Karpas-422 (cell line): ENCODE measurements at places on chromosomes 6 and 20. TPM values are rescaled to one million over a fixed set of nuclear protein-coding genes. Genes with fewer than 3 reads are reported as not detected.

Gene TREML2
- total RNA-seq, result 0.07 TPM in 1 of 2 replicates, not detected in the other

GRCh38 chr20:19328676-19329075 is 116.2 kb downstream of the SLC24A3 start:
- DNase-seq, result no peak

GRCh38 chr6:43082806-43083655 is 6.9 kb downstream of the PTK7 start:
- no peak for DNase-seq

DNA sequence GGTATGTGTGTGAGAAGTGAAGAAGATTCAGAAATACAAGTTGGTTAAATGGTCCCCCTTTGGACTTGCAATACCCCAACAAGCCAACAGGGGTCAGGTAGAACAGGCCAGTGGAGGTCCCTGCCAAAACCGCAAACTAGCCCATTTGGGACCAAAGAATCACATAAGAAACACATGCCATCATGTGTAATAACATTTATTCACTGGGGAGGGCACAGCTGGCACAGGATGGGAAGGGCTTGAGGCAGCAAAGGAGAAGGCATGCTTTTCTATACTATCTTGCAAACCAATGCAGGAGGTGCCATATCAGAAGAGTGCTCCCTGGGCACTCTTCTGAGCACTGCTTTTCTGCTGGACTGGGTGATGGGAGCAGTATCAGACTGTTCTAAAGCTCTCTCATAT is 116.1 kb upstream of the TRAF3IP2 start:
- peak; percentile 94 for DNase-seq

Gene PMEPA1
- 1.6 and 1.9 TPM in 2 replicates for total RNA-seq
